ENCODE measurements at places on chromosomes 4 and X.

DNA sequence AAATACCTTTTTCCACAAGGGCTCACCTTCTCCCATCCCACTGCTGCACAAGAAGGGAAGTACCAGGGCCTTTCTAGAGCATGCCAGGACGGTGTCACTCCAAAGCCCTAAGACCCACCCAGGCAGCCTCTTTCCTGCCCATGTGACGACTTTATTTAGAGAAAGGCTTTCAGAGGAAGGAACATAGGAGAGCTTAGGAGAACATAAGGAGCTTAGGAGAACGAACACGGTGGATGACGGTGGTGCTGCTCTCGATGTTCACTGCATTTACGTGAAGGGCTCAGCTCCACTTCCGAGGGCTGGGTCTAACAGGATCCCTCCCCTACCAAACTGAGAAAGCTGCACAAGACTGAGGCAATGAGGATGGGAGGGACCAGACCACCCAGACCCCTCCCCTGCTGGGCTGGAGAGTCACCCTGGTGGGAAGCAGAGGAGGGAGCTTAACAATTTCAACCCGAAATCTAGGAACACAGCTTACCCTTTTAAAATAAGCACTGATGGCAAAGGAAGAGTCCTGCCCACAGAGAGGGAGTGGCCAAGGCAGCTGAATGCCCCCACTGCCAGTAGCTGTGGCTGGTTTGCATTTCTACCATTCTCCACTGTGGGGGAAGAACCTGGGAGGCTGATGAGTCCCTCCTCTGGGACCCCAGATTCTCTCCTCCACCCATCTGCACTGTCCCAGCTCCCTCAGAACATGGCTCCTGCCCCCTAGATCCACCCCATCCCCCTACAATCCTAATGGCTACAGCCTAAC is 29.8 kb downstream of the ZFYVE28 start:
- no peak for DNase-seq

GRCh38 chrX:130216320-130216719 is 44.6 kb downstream of the RAB33A start:
- DNase-seq = no peak

DNA sequence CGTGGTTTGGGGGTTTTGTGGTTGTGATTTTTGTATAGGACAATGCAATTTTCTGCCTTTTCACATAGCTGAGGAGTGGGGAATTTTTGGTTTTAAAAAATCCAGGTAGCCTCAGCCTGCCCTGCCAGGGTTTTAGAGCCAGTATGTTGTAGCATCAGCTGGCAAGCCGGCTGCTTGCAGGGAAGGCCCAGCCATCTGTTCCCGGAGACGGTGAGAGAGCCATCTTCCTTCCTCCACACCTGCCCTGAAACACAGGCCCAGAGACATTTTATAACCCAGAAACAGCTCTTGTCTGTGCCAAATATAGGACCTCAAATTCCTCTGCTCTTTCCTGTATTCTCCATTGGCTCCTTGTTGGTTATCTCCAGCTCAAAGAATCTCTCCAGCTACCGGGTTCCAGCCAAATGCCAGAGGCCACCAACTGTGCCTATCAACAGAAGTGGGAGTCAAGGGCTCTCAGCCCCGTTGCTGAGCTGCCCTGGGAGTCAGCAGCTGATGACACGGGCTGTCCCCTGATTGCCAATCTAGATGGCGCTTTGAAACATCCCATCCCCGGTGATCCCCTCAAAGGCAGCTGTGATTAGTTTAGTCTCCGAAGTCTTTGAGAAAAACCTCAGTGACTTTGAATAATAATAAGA is 595.2 kb downstream of the MID1IP1 start:
- no peak for DNase-seq

- DNase-seq = no peak
These were observed 97.1 kb upstream of the VEGFC start for GRCh38 chr4:176889776-176890175.

GRCh38 chr4:31682796-31683195 is 962.6 kb downstream of the PCDH7 start:
- no peak for DNase-seq

DNA sequence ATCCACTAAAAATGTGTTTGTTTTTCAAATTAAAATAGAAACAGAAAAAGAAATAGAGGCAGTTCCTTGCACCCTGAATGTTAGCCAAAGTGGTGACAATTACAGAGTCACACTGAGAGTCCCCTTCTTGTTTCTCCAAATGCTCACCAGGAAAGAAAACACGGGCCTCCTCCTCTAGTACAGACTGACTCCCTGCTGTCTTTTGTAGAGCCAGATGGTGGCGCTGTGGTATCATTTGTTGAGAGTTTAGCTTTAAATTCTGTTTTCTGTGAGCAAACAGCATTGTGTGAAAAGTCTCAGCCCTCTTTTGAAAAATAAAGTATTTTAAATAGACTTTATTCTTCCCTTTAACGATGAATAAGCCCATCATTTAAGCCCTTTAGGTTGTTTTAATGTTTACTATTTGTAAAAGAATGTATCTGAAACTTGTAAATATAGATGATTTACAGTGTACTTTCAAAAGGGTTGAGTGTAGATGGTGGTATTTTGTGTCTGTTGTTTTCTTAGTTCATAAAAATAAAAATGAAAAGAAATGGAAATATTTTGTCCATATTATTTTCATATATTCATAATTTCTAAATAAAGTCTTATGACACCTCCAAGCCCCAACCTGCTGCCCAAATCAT is 36.9 kb upstream of the ATOH1 start:
- DNase-seq = peak; percentile 63
